ENCODE measurements at places on chromosomes 7 and 10.

DNA sequence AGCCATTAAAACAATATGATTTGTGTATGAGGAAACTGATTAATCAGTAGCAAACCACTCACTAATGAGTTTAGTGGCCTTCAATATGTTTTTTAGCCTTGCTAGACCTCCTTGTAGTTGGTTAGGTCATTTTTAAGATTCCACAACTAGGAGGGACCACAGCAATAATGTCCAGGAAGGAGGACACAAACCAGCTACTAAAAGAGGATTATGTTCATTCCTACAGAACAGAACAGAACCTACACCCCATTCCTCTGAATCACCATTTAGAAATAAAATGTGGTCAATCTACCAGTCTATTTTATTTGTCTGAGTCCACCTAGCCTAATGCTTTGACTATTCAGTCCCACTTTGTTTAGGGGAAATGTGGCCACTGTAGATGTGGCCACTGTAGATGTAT, 226.3 kb downstream of the GLI3 start:
- DNase-seq = no peak

DNA sequence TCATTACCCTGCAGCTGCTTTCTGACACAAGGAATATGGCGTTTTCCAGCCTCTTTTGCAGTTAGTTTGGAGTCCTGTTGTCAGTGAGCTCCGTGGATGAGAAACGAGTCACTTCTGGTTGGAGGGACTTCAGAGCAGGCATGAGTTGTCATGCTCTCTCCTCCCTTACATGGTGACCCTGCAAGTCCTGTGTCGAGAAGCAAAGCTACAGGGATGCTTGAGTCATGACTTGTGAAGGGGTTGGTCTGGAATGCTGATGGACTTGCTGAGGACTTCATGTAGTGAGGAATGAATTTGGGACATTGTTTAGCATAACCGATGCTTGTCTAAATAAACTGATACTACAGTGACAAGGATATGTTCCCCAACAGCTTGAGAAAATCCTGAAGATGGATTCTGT, 108.8 kb downstream of the ADCYAP1R1 start:
- DNase-seq = no peak

DNA sequence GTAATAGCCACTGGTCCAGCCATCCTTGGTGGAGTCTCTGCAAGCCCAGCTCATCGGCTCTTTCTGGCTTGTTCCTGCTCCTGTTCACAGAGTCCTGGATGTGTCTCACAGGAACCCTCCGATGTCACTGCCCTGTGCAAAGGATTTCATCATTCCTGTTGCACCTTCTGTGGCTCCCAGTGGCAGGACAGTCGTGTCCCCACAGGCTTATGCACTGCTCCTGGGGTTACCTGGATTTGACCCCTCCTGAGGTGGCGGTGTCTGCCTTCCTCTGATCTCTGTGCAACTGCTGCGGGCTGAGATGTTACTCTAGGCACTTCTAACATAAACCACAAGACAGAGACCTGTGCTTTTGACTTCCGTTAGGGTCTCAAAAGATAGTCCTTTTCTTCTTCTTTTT, 30.6 kb downstream of the APBB1IP start:
- DNase-seq = peak; percentile 65

GRCh38 chr10:13971601-13972475, 358.9 kb downstream of the FRMD4A start:
- no peak for DNase-seq

DNA sequence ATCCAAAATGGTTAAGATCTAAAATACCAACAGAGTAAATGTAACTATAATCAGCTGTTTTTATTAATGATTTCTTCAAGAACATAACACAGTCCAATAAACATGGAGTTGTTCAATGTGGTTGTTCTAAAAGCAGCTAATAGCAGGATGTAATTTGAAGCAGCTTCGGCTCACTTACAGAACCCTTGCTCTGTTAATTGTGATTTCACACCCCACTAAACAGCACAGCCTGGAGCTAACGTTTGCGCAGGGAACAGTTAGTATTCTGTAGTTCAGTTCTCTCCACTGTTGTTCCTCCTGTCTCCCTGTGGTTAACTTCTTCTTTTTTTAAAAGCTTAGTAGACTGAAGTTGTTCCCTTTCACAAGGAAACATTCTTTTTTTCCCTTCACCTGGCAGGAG, 104.0 kb downstream of the GRM3 start:
- no peak for DNase-seq

DNA sequence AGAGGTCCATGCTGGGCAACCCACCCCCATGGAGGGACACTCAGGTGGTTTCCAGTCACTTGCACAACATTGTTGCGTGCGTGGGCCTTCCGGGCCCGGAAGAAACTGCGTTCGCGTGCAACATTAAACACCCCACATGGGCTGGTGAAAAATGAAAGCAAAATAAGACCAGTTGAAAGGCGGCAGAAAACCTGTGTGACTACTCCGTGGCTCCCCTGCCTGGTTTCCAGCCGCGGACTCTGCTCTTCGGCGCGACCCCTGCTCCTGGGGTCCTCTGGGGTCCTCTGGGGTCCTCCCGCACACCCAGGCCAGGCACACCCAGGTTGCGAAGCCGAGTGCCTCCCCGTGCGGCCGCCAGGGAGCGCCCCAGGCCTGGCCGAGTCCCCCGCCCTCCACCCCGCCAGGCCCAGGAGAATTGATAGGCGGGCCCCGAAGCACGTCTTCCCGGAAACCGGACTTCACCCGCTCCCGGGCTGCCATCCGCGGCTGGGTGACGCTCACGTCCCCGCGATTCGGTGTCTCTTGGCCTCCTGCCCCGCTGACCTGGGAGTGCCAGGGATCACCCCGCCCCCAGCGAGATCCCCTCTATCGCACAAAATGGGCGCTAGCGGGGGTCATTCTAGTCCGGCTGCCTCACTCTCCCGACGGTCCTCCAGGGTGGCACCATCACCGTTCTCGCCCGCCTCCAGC, 1.9 kb upstream of the SH2D4B start:
- DNase-seq = peak; percentile 74

DNA sequence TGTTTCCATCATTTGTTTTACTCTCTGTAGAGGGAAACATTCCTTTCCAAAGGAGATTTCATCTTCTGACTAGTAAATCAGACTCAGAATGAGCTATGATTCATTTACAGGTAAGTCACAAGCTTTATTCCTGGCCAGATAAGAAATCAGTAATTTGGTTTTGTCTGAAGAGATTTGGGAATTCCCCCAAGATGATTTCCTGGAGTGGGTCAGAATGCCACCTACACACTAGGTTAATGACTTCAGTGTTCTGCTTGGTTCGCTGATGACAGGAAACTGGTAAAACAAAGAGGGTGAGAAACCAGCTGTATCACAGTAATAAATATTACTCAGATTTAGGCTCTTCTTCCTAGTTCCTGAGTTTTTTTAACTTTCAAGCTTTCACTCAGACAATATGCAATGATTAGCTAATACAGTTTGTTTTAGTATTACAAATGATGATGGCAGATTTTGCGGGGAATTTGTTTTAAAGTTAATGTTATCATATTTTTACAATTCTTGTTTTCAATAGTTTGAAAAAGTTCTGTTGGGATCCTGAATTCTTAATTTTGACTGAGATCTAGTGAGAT, 8.3 kb upstream of the ASZ1 start:
- no peak for DNase-seq

DNA sequence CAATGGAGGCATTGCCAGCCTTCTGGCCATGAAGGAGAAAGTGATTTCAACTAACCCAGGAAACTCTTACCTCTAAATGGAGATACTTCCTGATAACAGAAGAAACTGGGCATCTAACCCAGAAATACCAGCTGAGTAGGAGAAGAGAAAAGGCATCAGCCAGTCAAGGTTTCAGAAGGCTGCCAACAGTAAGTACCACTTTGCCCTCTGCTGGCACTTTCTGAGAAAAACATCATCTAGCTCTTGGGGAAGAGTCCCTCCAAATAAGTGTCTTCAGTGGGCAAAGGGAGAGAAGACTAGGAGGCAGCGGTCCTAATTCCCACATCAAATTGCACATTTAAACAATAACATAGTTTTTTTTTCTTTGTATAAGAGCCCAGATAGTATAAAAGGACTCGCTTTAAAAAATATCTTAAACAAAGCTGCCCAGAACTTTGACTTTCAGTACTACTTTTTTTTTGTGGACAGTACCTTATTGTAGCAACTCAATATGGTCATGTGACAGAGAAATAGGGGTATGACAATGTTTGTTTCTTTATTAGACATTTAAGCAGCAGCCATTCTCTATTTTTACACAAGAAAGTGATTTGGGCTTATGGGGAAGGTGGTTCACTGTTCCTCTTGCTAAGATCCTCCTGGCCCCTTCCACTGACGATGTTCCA, 157.3 kb downstream of the CTTNBP2 start:
- no peak for DNase-seq

DNA sequence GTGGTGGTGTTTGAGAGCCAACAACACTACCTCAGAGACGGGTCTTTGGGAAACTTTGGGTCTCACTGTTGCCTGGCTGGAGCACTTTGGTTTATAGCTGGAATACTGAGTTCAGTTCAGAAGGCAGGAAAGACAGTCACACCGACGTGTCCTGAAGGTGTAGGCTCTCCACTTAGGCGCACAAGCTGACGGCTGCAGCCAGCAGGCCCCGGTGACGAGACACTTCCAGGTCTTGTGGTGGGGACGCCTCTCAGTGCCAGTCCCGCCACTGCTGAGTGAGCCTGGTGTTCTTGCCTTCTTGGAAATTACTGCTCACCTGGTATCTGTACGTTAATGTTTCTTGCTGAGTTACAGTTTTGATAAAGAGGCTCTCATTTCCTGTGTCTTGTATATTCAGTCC, 74.0 kb downstream of the WDR37 start:
- DNase-seq = no peak

GRCh38 chr7:74455291-74455804, 1.6 kb downstream of the GTF2IRD1 start:
- no peak for DNase-seq

DNA sequence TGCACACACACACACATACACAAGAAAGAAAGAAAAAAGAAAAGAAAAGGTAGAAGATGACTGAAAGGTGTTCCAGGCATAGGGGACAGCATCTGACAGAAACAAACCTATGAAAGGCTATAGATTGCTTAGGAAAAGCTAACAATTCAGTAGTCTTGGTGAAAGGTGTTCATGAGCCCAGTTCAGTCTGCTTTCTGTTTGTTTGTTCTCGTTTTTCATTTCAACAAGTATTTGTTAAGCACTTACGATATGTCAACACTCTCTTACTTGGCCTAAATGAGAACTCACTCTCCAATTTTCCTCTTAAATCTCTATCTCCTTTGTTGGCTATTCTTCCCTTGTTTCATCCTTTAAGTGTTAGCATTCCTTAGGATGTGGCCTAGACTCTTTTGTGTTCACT, 133.2 kb downstream of the GRM8 start:
- no peak for DNase-seq

DNA sequence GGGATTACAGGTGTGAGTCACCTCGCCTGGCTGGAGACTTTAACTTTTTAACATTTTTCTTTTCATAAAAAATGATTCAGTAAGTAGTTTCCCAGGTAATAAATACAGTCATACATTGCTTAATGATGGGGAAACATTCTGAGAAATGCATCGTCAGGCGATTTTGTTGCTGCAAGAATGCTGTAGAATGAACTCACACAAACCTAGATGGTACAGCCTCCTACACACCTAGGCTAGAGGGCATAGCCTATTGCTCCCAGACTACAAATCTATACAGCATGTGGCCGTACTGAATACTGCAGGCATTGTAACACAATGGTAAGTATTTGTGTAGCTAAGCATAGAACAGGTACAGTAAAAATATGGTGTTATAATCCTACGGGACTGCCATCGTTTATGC, 108.5 kb upstream of the SFMBT2 start:
- DNase-seq = no peak

- DNase-seq = no peak
Measured at GRCh38 chr10:16439295-16439694, 2.5 kb downstream of the PTER start.

- no peak for DNase-seq
Measured at GRCh38 chr7:99340659-99341058, 15.0 kb downstream of the ARPC1A start.

GRCh38 chr7:124059375-124059774, 26.5 kb upstream of the TMEM229A start:
- DNase-seq = no peak

DNA sequence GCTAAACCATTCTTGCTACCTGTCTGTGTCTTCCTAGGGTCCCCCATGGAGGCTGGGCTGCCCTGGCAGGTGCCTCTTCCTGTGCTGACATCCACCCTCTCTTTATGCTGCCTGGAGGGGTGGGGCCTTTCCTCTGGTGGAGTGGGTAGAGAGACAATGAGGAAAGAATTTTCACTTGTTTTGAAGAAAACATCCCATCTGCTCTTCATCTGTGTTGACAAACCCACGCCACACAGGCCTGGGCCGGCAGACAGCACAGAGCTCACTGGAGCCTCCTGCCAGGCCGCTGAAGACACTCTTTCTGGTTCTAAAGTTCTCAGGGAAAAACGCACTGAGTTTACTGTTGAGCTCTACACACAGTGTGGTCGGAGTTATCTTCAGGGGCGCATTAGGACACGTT, 328.2 kb downstream of the GLRX3 start:
- DNase-seq = no peak

DNA sequence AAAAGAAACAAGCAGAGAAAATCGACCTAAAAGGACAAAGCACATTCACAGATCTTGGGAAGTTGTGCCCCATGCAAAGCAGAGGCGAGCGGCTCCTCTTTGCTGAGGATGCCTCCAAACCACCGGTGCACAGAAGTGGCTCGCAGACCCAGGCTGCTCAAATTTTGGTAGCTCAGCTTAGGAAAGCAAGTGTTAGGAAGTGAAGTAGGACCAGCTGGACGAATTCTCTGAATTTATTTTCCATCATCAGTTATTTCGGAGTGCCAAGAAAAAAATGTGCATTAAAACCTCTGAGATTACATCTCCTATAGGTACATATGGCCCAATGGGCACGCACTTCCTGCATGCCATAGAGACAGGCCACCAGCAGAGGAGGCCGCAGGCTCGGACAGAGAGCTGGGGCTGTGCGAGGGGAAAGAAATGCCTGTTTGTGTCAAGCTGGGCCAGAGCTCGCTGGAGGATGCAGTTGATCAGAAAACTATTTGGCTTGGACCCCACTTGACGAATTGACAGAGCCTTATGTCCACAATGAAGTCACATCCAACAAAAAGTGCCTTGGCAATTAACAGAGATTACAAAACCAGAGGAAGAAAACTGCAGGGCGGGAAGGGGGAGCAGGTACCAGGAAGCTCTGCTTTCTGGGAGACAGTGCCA, 122.3 kb upstream of the LYZL2 start:
- peak; percentile 49 for DNase-seq

DNA sequence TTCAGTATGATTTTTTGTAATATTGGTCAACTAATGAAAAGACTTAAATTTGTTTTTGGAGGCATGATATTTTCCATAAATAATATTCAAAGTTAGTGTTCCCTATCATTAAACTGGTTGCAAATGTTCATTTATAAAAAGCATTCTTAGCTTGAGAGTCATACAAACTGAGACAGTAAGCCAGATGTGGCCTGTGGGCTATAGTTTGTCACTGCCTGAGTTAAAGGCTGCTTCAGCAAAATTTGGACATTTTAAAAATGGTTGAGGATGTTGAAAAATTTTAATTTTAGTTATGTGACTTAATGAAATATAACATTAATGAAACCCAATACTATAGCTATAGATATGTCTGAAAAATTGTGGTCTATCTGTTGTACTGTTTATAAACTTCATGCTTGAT, 180.2 kb upstream of the CACNA2D1 start:
- no peak for DNase-seq

- DNase-seq = no peak
Measured at GRCh38 chr7:82481499-82482097, 38.0 kb upstream of the CACNA2D1 start.
